Activated CD4-positive, alpha-beta memory T cell treated with anti-CD3 and anti-CD28 coated beads for 36 hours (primary cell): ENCODE measurements at places on chromosomes 12 and 14. TPM values are rescaled to one million over a fixed set of nuclear protein-coding genes. Genes with fewer than 3 reads are reported as not detected.

DNA sequence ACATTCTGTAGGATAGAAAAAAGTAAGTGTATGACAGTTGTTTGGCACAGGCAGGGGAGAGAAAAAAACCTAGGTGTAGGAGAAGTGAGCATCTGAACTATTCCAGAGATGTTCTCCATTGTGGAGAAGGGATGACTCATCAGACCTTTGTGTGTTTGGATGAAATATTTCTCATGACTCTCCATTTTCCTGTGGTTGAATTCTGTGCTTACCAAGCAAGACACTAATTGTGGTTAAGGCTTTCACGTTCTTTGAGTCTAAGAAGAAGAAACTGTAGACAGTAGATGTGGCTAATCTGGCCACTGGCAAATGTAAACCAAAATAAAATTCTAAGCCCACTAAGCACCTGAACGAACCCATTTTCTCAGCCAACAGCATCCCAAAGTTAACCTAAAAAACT is 107.9 kb upstream of the GZMB start:
- no peaks in the 10 kb centered on the region for H3K36me3 ChIP-seq
- no peaks in the 10 kb centered on the region for H3K4me1 ChIP-seq
- H3K4me3 ChIP-seq: no peak overlapping the region
- no peak overlapping the region for H3K27ac ChIP-seq
- no peak for DNase-seq

GRCh38 chr12:12648951-12649650 is 37.4 kb downstream of the CREBL2 start:
- no peak overlapping the region for H3K27ac ChIP-seq
- no peak for DNase-seq
- H3K36me3 ChIP-seq: peaks cover 43% of the 10 kb centered on the region
- H3K4me3 ChIP-seq: no peak overlapping the region

DNA sequence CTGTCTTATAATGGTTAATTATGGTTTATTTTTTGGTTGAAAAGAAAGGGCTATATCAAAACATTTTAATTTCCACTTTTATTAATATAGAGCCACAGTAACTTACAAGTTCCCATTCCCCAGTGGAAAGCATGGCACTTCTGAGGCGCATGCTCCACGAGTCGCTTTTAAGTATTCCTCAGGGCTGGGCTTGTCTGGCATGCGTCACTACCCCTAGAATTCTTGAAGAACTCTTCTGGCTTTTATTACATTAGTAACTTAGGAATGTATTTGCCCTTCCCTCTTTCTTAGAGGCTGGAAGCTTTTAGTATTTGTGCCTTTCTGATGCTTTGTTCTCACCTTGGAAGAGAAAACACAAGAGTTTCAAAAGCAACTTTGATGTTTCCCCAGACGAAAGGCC is 81.1 kb downstream of the ESR2 start:
- H3K4me1 ChIP-seq: no peaks in the 10 kb centered on the region
- H3K27me3 ChIP-seq: no peaks in the 10 kb centered on the region
- no peak overlapping the region for H3K4me3 ChIP-seq
- H3K27ac ChIP-seq: no peak overlapping the region

- H3K36me3 ChIP-seq: peaks cover 8% of the 10 kb centered on the region
- H3K4me1 ChIP-seq: no peaks in the 10 kb centered on the region
- peaks cover 64% of the 10 kb centered on the region for H3K27me3 ChIP-seq
- no peak overlapping the region for H3K27ac ChIP-seq
- no peak overlapping the region for H3K4me3 ChIP-seq
Observed at GRCh38 chr12:53735-54730, 12.5 kb upstream of the IQSEC3 start.

- H3K36me3 ChIP-seq: peaks cover 1% of the 10 kb centered on the region
- no peaks in the 10 kb centered on the region for H3K4me1 ChIP-seq
- no peak overlapping the region for H3K27ac ChIP-seq
- DNase-seq: no peak
- no peak overlapping the region for H3K4me3 ChIP-seq
- H3K27me3 ChIP-seq: peaks cover 15% of the 10 kb centered on the region
Observed at GRCh38 chr12:111012918-111013317, 92.5 kb upstream of the MYL2 start.

DNA sequence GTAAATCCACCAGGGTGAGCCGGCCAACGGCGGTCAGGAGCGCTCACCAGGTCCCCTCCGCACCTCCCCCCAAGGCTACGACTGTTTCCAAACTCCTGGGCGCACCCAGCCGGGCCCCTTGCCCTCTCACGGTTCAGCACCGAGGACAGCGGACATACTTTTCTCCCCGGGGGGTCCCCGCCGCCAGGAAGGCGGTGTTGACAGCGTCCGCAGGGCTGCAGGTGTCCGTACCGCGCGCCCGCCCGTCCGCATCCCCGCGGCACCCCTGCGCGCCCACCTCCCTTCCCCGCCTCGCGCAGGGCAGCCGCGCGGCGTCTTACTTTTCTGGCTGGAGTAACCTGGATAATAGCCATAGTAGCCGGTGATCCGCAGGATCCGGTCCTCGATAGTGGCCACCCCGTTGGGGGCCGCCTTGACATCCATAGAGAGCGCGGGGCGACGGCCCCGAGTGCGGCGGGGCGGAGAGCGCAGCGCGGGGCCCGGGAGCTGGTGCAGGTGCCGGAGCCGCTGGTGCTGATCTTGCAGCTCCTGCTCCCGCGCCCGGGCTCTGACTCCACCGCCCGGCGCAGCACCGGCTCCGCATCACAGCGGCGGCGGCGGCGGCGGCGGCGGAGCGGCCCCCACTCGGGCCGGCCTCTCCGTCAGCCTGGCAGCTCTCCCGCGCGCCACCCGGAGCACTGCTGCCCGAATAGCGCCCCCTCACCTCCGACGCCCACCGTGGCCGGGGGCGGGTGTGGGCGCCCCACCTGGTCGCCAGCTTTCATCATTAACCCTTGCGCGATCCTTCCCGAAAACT is at the start of gene SLC35F4:
Gene SLC35F4 (minus strand): TSS at position 690 of the 796 bp plus-strand sequence.
- H3K36me3 ChIP-seq: no peaks in the 10 kb centered on the region
- no peak within 1 kb of the TSS for H3K27ac ChIP-seq
- H3K27me3 ChIP-seq: peaks cover 18% of the 10 kb centered on the region
- no peak within 1 kb of the TSS for H3K4me3 ChIP-seq

- H3K4me3 ChIP-seq: no peak overlapping the region
- no peak overlapping the region for H3K27ac ChIP-seq
- peaks cover 47% of the 10 kb centered on the region for H3K36me3 ChIP-seq
- DNase-seq: no peak
- no peaks in the 10 kb centered on the region for H3K27me3 ChIP-seq
Observed at GRCh38 chr12:64411427-64411826, 7.2 kb downstream of the XPOT start.

DNA sequence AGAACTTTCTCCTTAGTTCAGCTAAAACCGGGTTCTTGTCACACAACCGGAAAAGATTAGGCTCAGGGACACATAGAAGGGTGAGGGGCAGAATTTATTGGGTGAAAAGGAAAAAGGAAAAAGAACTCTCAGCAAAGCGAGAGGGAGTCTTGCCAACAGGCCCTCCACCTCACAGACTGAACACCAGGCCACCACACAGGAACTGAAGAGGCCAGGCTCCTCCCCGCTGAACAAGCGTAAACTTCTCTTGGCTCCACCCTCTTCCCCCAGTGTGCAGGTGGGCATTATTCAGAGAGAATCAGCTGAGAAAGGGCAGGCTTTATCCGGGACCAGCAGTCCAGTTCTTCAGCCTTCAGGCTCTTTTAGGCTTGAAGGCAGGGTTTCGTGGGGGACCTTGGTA is 125.6 kb upstream of the FGD4 start:
- no peak overlapping the region for H3K4me3 ChIP-seq
- no peaks in the 10 kb centered on the region for H3K27me3 ChIP-seq
- H3K27ac ChIP-seq: no peak overlapping the region
- peaks cover 13% of the 10 kb centered on the region for H3K4me1 ChIP-seq

DNA sequence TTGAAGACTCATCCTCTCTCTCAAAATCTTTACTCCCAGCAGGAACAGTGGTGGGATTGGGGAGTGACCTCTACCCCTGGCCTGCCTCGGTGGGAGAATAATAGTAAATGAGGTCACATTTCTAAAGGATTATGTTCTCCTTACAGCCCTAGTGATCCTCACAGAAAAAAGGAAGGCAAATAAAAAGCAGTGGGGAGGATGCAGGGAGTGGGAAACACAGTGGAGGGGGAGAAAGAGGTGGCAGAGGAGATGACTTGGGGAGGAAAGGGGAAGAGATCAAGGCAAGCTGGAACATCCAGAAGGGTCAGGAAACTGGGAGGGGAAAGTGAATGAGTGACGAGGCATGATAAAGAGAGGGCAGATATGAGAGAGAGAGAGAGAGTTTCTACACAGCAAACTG is 8.3 kb upstream of the SYNDIG1L start:
- H3K36me3 ChIP-seq: no peaks in the 10 kb centered on the region
- no peak overlapping the region for H3K4me3 ChIP-seq
- H3K4me1 ChIP-seq: no peaks in the 10 kb centered on the region
- peaks cover 24% of the 10 kb centered on the region for H3K27me3 ChIP-seq
- no peak overlapping the region for H3K27ac ChIP-seq

- H3K27me3 ChIP-seq: no peaks in the 10 kb centered on the region
- H3K4me1 ChIP-seq: peaks cover 15% of the 10 kb centered on the region
- DNase-seq: no peak
Observed at GRCh38 chr14:39680777-39681176, 248.5 kb upstream of the FBXO33 start.

GRCh38 chr14:55054098-55054497 is 2.7 kb downstream of the MAPK1IP1L start:
- peaks cover 42% of the 10 kb centered on the region for H3K4me1 ChIP-seq
- H3K4me3 ChIP-seq: no peak overlapping the region
- H3K36me3 ChIP-seq: peaks cover 29% of the 10 kb centered on the region
- no peaks in the 10 kb centered on the region for H3K27me3 ChIP-seq

DNA sequence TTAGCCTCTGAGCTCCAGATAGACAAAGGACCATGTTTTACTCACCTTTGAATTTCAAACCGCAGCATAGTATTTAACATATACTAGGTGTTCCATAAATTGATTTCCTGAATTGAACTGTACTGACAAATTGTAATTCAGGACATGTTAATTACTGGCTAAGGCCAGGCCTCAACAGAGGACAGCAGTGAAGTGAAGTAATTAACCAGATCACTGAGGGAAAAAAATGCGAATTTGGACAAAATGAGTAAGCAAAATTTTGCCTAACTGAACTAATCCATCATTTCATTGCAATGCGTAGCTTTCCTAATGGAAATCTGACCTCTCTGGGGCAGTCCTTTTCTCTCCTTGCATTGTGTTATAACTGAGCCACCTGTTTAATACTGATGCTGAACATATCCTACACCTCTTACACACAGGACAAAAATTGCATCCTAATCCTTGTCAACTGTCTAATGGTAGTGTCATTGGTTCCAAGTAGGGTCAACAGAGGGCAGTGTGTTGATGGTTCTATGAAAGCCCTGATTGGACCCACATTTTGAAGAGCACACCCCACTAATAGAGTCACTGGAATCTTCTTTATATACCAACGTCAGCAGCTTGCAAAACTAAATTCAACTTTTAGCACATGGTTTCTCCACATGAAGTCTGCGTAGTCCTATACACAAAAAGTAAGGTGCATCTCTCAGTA is 148.4 kb downstream of the SLC25A21 start:
- H3K4me1 ChIP-seq: no peaks in the 10 kb centered on the region
- DNase-seq: no peak
- H3K27me3 ChIP-seq: no peaks in the 10 kb centered on the region
- H3K36me3 ChIP-seq: no peaks in the 10 kb centered on the region
- no peak overlapping the region for H3K27ac ChIP-seq

GRCh38 chr14:80136358-80136757 is 74.9 kb downstream of the DIO2 start:
- H3K27ac ChIP-seq: no peak overlapping the region
- DNase-seq: no peak
- H3K4me1 ChIP-seq: no peaks in the 10 kb centered on the region
- H3K27me3 ChIP-seq: no peaks in the 10 kb centered on the region

- peak overlapping the region; percentile 99 for H3K27ac ChIP-seq
- H3K4me3 ChIP-seq: peak overlapping the region; percentile 86
- peaks cover 4% of the 10 kb centered on the region for H3K27me3 ChIP-seq
- H3K36me3 ChIP-seq: peaks cover 28% of the 10 kb centered on the region
- peak; percentile 44 for DNase-seq
Observed at GRCh38 chr12:48198672-48198971, 4.5 kb downstream of the OR10AD1 start.

DNA sequence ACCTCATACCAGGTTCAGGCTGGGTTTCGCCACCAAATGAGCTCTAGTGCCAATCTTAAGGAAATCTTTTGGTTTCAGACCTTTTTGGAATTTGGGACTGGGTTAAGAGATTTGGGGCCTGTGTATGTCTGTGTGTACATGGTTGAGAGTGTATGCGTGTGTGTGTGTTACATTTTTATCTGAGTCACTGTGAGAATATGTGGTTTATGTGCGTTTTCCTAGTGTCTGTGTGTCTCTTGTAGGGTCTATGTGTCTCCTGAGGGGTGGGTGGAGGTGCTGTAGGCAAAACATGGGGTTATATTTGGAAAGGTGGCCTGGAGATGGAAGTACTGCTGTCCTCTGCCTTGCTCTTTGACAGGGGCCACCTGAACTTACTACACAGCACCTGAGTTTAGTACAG is 17.9 kb downstream of the C12orf43 start:
- H3K4me3 ChIP-seq: no peak overlapping the region
- H3K27ac ChIP-seq: no peak overlapping the region
- DNase-seq: no peak
- peaks cover 3% of the 10 kb centered on the region for H3K36me3 ChIP-seq
- H3K27me3 ChIP-seq: peaks cover 2% of the 10 kb centered on the region

GRCh38 chr14:36967892-36968555 is 204.4 kb downstream of the SLC25A21 start:
- H3K36me3 ChIP-seq: no peaks in the 10 kb centered on the region
- no peaks in the 10 kb centered on the region for H3K27me3 ChIP-seq
- H3K4me1 ChIP-seq: no peaks in the 10 kb centered on the region

GRCh38 chr14:71467361-71467811 is 464.8 kb upstream of the RGS6 start:
- no peak overlapping the region for H3K27ac ChIP-seq
- no peak overlapping the region for H3K4me3 ChIP-seq
- no peaks in the 10 kb centered on the region for H3K27me3 ChIP-seq
- DNase-seq: no peak
- H3K4me1 ChIP-seq: peaks cover 19% of the 10 kb centered on the region

DNA sequence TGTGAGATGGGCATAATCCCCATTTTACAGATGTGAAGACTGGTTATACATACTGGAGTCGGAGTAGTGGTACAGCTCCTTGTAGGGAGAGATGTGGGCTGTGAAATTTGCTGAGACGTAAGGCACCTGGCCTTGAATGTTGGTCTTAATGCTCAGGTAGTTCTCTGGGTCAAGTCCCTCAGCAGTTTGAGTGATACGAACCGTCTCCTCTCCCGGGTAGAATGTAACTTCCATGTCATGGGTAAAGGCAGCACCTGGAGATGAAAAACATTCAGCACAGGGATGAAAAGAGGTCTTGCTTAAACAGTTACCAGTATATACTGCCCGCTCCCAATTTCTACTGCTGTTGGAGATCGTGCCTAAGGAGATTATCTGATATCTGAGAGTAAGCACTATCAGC is 28.3 kb downstream of the NID2 start:
- no peaks in the 10 kb centered on the region for H3K36me3 ChIP-seq
- DNase-seq: no peak
- peaks cover 12% of the 10 kb centered on the region for H3K4me1 ChIP-seq

COCH gene
- 0.75 TPM for total RNA-seq

C12orf43 gene
- 19.4 TPM for total RNA-seq

KRT79 gene
- not detected for total RNA-seq

KLRG1 gene
- 4.4 TPM for total RNA-seq

CCDC177 gene
- total RNA-seq: not detected

WNT1 gene
- not detected for total RNA-seq

PEX5 gene
- total RNA-seq: 26.0 TPM

POLE2 gene
- total RNA-seq: 41.3 TPM

CAPS2 gene
- total RNA-seq: 2.7 TPM

IQSEC3 gene
- total RNA-seq: 0.17 TPM

KLHL33 gene
- not detected for total RNA-seq

LBHD2 gene
- total RNA-seq: not detected

PRH2 gene
- not detected for total RNA-seq
